ENCODE measurements at places on chromosomes 12 and 14. TPM values are rescaled to one million over a fixed set of nuclear protein-coding genes. Genes with fewer than 3 reads are reported as not detected.
A peak's percentile ranks its signal among the peaks of the same experiment; 100 is the strongest.

- no peak overlapping the region for H3K4me3 ChIP-seq
- peaks cover 4% of the 10 kb centered on the region for H3K36me3 ChIP-seq
- H3K4me1 ChIP-seq: peaks cover 15% of the 10 kb centered on the region
- no peak overlapping the region for H3K27ac ChIP-seq
- DNase-seq: no peak
Measured at GRCh38 chr12:3624273-3624672, 128.6 kb downstream of the CRACR2A start.

DNA sequence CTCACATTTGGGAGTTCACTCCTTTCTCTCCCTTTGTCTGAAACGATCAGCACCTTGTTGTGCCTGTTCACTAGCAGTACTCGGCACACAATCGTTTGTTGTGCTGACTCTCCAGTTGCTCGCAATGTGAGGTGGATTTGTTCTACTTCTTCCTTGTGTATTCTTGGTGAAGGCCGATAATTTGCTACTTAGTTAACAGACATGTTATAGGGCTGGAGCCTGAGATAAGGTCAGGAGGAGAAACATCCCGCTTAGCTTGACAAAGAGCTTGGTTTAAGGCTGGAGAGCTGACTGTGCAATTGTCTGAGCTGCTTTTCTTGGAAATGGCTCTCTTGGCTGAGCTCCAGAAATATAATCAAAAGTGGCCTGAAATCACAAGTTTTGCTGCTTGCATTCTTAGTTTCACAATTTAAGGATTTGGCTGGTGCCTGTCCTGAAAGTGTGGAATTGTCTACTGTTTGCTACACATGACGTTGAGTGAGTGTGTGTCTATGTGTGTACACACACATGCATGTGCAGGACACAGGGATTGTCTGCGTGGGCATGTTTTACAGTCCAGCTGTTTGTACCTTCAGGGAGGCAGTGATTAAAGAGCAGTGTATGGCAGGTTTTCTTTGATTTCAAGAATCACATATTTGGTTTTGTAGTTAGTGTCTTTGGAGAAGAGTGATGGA, 77.7 kb downstream of the ARF6 start:
- peak overlapping the region; percentile 97 for H3K4me3 ChIP-seq
- no peak for DNase-seq
- H3K4me1 ChIP-seq: peaks cover 74% of the 10 kb centered on the region
- no peaks in the 10 kb centered on the region for H3K27me3 ChIP-seq
- H3K36me3 ChIP-seq: no peaks in the 10 kb centered on the region

DNA sequence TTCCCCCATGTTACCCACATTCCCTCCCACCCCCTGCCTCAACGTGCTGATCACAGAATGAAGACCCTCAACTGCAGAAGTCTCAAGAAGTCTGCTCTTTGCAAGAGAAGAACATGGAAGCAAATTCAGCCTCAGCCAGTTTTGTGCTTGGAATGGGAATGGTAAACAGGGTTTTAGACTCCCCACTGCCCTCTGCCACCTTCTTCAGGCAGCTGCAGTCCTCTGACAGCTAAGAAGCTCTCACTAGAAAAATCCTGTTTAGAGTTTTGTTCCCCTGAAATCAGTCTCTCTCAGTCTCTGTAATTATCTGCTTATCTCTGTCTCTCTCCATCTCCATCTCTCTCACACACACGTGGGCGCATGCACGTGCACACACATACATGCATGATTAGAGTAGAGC, 85.4 kb downstream of the CRACR2A start:
- peaks cover 8% of the 10 kb centered on the region for H3K36me3 ChIP-seq
- DNase-seq: no peak
- H3K27ac ChIP-seq: no peak overlapping the region
- no peak overlapping the region for H3K4me3 ChIP-seq

DNA sequence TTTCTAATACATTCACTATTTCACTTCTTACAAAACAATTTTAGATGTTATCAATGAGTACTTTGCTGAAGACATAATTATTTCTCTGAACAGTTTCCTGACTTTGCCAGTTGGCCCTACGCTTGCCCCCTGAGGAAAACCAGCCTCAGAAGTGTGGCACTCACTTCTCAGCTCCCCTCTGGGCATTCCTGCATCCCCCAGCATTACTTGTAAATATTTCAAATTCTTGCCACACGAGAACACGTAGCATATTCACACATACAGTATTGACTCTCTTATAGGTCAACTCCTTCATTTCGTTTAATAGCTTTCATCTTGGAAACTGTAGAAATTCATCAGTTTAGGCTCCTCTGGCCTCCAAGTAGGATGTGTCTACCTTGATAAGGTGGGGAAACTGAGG, 65.2 kb downstream of the OTX2 start:
- H3K36me3 ChIP-seq: no peaks in the 10 kb centered on the region
- H3K4me1 ChIP-seq: no peaks in the 10 kb centered on the region
- H3K4me3 ChIP-seq: no peak overlapping the region
- no peak overlapping the region for H3K27ac ChIP-seq
- peaks cover 29% of the 10 kb centered on the region for H3K27me3 ChIP-seq

The PRKD1 gene
- total RNA-seq: not detected

- no peaks in the 10 kb centered on the region for H3K27me3 ChIP-seq
- H3K27ac ChIP-seq: no peak overlapping the region
- H3K4me1 ChIP-seq: no peaks in the 10 kb centered on the region
Measured at GRCh38 chr12:115464111-115464581, 780.2 kb upstream of the TBX3 start.

GRCh38 chr12:57105011-57105753, 6.0 kb downstream of the STAT6 start:
- peaks cover 11% of the 10 kb centered on the region for H3K36me3 ChIP-seq
- no peaks in the 10 kb centered on the region for H3K27me3 ChIP-seq
- DNase-seq: no peak
- H3K4me3 ChIP-seq: no peak overlapping the region
- H3K27ac ChIP-seq: no peak overlapping the region

- peaks cover 1% of the 10 kb centered on the region for H3K36me3 ChIP-seq
- peak overlapping the region; percentile 85 for H3K4me3 ChIP-seq
- peaks cover 53% of the 10 kb centered on the region for H3K4me1 ChIP-seq
Measured at GRCh38 chr12:40105265-40105514, 691 bp downstream of the SLC2A13 start.

GRCh38 chr12:2610358-2610757, 184.4 kb upstream of the FKBP4 start:
- H3K4me1 ChIP-seq: peaks cover 37% of the 10 kb centered on the region
- no peak overlapping the region for H3K4me3 ChIP-seq
- H3K27ac ChIP-seq: no peak overlapping the region

The KIF26A gene
- 0.05 TPM for total RNA-seq

GRCh38 chr12:122989225-122989839, 8.9 kb downstream of the ARL6IP4 start:
- no peaks in the 10 kb centered on the region for H3K27me3 ChIP-seq
- no peaks in the 10 kb centered on the region for H3K36me3 ChIP-seq

DNA sequence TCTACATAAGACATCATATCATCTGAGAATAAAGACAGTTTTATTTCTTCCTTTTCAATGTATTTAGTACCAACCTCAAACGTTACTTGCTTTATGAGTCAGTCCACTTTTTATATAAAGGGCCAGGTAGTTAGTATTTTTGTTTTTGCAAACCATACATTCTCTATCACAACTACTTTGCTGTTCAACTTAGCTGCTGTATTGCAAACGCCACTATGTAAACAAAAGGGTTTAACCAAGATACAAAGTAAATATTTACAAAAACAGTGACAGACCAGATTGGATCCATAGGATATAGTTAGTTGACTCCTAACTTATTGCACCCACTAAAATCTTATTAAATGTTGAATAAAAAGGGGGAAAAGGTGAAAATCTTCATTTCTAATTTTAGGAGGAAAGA, 87.7 kb upstream of the FOXG1 start:
- H3K27me3 ChIP-seq: no peaks in the 10 kb centered on the region
- H3K27ac ChIP-seq: no peak overlapping the region
- no peaks in the 10 kb centered on the region for H3K36me3 ChIP-seq
- no peaks in the 10 kb centered on the region for H3K4me1 ChIP-seq

- H3K4me1 ChIP-seq: peaks cover 18% of the 10 kb centered on the region
- no peaks in the 10 kb centered on the region for H3K36me3 ChIP-seq
- H3K27ac ChIP-seq: no peak overlapping the region
- DNase-seq: no peak
Measured at GRCh38 chr12:94561943-94562411, 88.4 kb downstream of the TMCC3 start.

DNA sequence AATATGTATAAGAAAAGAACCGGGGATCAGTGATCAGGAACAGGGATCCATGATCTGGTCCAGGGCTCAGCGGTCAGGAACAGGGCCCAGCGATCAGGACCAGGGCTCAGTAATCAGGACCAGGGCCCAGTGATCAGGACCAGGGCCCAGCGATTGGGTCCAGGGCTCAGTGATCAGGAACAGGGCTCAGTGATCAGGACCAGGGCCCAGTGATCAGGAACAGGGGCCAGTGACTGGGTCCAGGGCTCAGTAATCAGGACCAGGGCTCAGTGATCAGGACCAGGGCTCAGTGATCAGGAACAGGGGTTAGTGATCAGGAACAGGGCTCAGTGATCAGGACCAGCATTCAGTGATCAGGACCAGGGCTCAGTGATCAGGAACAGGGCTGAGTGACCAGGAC, 56.3 kb downstream of the TMEM121 start:
- H3K4me3 ChIP-seq: no peak overlapping the region
- peak overlapping the region; percentile 2 for H3K27ac ChIP-seq
- H3K4me1 ChIP-seq: no peaks in the 10 kb centered on the region
- no peaks in the 10 kb centered on the region for H3K36me3 ChIP-seq
- no peak for DNase-seq

The TEP1 gene
- total RNA-seq: 41.4 TPM

DNA sequence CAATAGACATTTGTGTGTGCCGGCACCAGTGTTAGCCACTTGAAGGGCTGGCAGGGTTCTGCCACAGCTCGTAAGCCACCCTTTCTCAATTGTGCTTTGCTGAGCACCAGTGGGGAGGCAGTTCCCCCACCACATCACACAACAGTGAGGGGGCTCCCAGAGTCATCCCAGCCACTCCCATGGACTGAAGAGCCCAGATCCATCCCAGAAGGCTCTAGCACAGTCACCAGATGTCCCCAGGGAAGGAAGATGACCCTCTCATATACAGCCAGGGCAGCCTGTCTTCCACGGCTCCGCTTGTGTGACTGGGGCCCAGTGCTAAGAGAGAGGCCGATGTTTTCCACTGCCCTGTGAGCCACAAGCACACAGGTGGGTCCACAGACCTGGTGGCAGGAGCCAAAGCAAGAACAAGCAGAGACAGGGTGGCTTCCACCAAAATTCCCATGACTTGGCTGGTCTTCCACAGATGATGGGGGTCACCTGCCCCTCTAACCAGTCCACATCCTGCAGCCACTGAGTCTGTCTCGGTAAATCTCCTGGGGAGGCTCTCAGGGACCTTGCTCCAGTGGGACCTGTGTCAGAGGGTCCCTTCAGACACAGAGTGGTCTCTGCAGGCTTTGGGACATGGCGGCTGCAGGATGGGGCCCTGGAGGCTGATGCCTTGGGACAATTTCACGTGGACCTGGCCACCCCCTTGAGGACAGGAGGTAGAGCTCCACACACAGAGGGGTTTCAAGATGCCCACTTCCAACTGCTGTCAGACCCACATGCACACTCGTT, 71.9 kb upstream of the DDX11 start:
- no peak for DNase-seq
- H3K27me3 ChIP-seq: no peaks in the 10 kb centered on the region
- H3K4me3 ChIP-seq: no peak overlapping the region
- H3K27ac ChIP-seq: no peak overlapping the region

GRCh38 chr12:1934831-1935230, 16.4 kb upstream of the CACNA2D4 start:
- no peak for DNase-seq
- H3K27me3 ChIP-seq: no peaks in the 10 kb centered on the region
- no peaks in the 10 kb centered on the region for H3K36me3 ChIP-seq
- no peak overlapping the region for H3K27ac ChIP-seq
- peaks cover 2% of the 10 kb centered on the region for H3K4me1 ChIP-seq

DNA sequence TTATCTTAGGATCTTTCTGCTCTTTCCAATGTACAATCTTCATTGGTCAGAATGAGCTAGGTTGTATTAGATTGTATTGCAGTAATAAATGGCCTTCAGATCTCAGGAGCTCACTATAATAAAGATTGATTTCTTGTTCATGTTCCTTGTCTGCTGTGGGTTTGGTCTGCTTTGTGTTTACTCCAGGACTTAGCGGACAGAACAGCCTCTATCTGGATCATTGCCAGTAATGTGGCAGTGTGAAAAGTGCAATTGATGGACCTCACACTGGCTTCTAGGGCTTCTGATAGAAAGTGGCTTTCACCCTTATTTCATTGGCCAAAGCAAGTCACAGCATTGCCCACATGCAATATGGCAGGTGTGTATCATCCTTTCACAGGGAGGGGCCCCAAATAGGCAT, 81.2 kb downstream of the BTG1 start:
- peaks cover 9% of the 10 kb centered on the region for H3K36me3 ChIP-seq
- peak overlapping the region; percentile 66 for H3K4me3 ChIP-seq
- no peaks in the 10 kb centered on the region for H3K27me3 ChIP-seq
- peaks cover 66% of the 10 kb centered on the region for H3K4me1 ChIP-seq

DNA sequence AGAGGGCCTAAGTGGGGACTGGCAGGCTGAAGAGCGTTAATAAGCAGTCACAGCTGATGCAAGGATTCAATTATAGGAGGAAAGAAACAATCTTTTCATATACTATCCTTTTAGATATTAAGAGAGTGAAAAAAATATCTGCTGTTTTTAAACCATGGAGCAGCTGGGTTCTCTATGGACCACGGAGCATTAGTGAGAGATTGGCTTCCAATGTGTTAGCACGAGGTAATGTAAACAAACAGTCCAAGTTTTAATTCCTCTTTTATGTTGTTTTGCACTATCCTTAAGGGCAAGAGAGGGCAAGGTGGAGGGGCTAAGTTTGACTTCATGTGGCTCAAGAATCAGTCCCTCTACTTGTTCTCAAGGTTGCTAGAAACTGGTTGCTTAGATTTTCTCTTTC, 30.9 kb downstream of the CDKN1B start:
- DNase-seq: no peak
- no peak overlapping the region for H3K4me3 ChIP-seq
- peaks cover 5% of the 10 kb centered on the region for H3K36me3 ChIP-seq
- no peak overlapping the region for H3K27ac ChIP-seq
- no peaks in the 10 kb centered on the region for H3K27me3 ChIP-seq

DNA sequence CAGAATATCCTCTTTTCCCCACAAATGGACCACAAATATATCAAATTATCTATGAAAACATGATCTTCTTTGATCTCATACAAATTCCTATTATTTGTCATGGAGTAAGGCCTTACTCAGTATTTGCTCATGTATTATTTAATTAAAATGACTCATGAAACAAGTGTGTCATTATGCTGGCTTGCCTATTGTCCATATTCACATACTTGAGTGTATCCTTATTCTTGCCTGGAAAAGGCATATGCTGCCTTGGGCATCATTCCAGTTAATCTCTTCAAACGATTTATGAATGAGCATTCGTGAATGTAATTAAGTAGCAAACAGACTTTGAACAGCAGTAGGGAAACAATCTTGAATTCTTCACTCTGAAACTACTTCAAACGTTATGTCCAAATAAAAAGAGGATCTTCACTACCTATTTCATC, 22.6 kb upstream of the SNRPF start:
- no peak overlapping the region for H3K27ac ChIP-seq
- no peak for DNase-seq
- no peak overlapping the region for H3K4me3 ChIP-seq
- H3K36me3 ChIP-seq: no peaks in the 10 kb centered on the region
- H3K27me3 ChIP-seq: peaks cover 32% of the 10 kb centered on the region

The PRH2 gene
- total RNA-seq: not detected

The TXNRD1 gene
- 83.8 TPM for total RNA-seq

The SLC25A47 gene
- total RNA-seq: not detected

GRCh38 chr12:80485222-80485987, 41.4 kb downstream of the PTPRQ start:
- no peaks in the 10 kb centered on the region for H3K4me1 ChIP-seq
- H3K4me3 ChIP-seq: no peak overlapping the region
- H3K27me3 ChIP-seq: no peaks in the 10 kb centered on the region
- DNase-seq: no peak
- H3K27ac ChIP-seq: no peak overlapping the region
